ENCODE measurements at places on chromosomes 4 and X.

- no peak for DNase-seq
These were observed 310.5 kb downstream of the TENM3 start for GRCh38 chr4:182553653-182554052.

- no peak for DNase-seq
These were observed 199.7 kb upstream of the GPR101 start for GRCh38 chrX:137233478-137233877.

GRCh38 chr4:43781125-43781524 lies 667.5 kb downstream of the KCTD8 start:
- no peak for DNase-seq

DNA sequence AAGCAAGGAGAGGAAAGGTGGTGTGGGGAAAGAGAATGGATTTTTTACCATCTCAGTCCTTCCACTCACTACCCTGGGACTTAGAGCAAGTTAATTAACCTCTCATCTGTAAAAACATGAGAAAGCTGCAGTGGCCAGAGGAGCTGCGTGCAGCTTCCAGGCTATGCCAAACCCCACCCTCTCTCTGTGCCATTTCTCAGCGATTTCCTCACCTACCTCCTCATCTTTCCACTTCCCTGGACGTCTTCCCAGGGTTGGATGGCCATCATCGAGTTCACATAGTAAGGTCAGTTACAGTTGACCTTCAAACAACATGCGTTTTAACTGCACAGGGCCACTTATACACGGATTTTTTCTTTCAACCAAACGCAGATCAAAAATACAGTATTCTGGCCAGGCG lies 64.3 kb downstream of the SMIM20 start:
- DNase-seq, result no peak

DNA sequence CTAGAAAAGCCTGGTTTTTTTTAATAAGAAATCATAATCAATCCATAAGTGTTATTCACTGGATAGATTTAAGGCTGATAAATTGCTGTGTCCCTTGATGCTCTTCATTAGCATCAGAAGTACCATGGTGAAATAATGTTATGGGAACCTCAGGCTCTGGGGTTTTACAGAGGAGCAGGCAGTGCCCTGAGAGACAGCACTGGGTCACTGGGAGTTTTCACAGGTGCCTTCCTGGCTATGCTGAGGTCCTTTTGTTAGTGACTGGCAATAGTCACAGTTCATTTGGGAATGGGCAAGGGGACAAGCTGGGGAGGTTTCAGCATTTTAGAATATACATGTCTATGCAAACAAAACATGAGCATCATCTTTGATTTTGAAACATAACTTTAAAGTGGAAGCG lies 38.6 kb downstream of the ANK2 start:
- no peak for DNase-seq

DNA sequence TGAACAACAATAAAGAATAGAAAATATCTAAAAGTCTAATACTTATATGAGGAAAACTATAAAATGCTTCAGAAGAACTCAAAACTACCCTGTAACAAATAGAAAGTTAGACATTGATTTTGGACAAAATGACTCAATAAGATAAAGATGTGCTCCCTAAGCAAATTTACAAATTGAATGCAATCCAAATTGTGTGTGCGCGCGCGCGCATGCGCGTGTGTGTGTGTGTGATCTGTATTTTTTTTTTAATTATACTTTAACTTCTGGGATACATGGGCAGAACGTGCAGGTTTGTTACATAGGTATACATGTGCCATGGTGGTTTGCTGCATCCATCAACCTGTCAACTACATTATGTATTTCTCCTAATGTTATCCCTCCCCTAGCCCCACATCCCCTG lies 320.8 kb upstream of the INTU start:
- no peak for DNase-seq

DNA sequence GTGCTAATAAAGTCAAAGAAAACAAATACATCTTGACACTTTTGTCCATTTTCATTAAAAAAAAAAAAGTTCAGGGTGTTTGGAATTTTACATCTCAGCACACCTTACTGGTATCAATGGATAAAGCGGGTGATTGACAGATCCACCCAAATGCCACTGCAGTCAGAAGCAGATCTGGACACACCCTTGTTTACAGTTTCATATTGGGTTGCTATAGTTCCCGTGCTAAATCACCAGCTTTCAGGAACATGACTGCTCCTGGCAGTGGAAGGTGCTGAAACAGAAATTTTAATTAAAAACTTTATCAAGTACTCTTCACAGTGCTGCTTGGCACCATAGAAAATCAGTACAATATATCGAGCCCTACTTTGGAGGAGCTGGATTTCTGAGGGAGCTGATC lies 116.3 kb downstream of the STOX2 start:
- DNase-seq, result no peak

- no peak for DNase-seq
These were observed 32.8 kb upstream of the C4orf54 start for GRCh38 chr4:99690472-99690871.

DNA sequence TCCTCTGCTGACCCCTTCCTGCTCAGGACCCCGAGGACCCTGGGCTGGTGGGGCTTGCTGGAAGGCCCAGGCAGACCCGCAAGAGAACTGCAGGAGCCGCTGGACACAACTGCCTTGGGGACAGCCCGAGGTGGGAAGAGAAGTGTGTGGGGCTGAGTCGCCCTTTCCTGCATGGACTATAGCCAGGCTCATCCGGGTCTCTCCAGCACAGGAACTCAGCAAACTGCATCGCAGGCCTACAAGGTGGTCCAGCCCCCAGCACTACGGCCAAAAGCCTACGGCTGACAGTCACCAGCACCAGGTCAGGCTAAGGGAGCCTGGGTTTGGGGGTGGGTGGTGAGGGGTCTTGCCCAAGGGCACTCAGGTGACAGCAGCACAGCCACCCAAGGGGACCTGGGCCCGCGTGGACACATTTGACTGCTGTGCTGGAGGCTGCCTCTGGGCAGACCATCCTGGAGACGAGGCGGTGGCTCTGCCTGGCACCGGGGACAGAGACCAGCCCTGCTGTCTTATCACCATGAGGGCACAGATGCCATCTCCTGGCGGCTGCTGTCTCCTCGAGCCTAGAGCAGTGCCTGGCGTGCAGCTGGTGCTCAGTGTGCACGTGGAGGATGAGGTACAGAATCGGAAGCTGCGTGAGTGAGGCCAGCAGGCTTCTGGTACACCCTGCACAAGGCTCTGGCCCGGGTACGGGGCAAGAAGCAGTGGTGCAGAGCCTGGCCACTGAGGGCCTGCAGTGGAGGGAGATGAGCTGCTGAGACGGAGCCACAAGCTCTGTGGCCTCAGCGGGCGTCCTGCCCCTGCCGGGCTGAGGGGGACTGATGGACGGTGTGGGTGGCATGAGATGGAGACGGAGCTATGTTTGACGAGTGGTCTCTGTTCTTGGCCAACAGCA lies 15.1 kb downstream of the LRPAP1 start:
- no peak for DNase-seq
